ENCODE measurements at places on chromosomes 7 and 10. TPM values are rescaled to one million over a fixed set of nuclear protein-coding genes. Genes with fewer than 3 reads are reported as not detected.

Gene ELN
- total RNA-seq: 38.3 TPM

Gene OR2A7
- 7.4 TPM for total RNA-seq

Gene TMEM229A
- total RNA-seq: not detected

Gene ATRNL1
- 15.5 TPM for total RNA-seq

Gene SPDYE6
- total RNA-seq: not detected

Gene RPP30
- 18.4 TPM for total RNA-seq

Gene PRF1
- 20.9 TPM for total RNA-seq

Gene TRIM50
- not detected for total RNA-seq

Gene FAM20C
- 22.1 TPM for total RNA-seq

Gene LBX1
- total RNA-seq: not detected

Gene CYP2C19
- total RNA-seq: 6.1 TPM

Gene PTPN20
- 1.5 TPM for total RNA-seq

Gene LOXL4
- total RNA-seq: 5.2 TPM

Gene FAM237B
- not detected for total RNA-seq

Gene ADAMTS14
- total RNA-seq: not detected

Gene FRMD4A
- total RNA-seq: 24.8 TPM

Gene WASL
- total RNA-seq: 24.8 TPM

Gene UCN3
- total RNA-seq: not detected

Gene HECTD2
- total RNA-seq: 13.3 TPM

GRCh38 chr7:108463613-108464012 lies 7.4 kb upstream of the NRCAM start:
- no peaks in the 10 kb centered on the region for H3K27me3 ChIP-seq
- H3K27ac ChIP-seq: no peak overlapping the region
- H3K4me1 ChIP-seq: no peaks in the 10 kb centered on the region
- no peaks in the 10 kb centered on the region for H3K36me3 ChIP-seq
- no peak for DNase-seq
- H3K4me3 ChIP-seq: no peak overlapping the region

- H3K4me3 ChIP-seq: no peak overlapping the region
- no peak for DNase-seq
- H3K36me3 ChIP-seq: no peaks in the 10 kb centered on the region
- no peaks in the 10 kb centered on the region for H3K27me3 ChIP-seq
- H3K4me1 ChIP-seq: no peaks in the 10 kb centered on the region
These were observed 431.1 kb upstream of the LRGUK start for GRCh38 chr7:133696056-133696455.

DNA sequence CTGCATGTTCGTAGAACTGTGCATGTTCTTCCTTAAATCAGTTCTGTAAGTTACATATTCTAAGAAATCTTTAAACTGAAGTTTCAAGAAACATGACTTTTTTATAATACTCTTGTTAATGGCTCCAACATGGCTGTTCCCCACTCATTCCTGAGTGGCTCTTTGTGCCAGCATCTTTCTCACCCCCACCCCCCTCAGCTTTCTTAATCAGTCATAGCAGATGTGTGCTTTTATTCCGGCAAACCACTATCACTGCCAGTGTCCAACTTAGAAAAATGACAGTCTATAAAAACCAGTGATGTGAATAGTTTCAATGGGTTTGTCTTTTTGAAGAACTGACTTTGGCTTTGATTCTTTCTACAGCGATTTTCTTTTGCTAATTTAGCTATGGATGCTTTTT lies 37.6 kb downstream of the PITRM1 start:
- H3K36me3 ChIP-seq: no peaks in the 10 kb centered on the region
- no peak for DNase-seq
- H3K4me1 ChIP-seq: no peaks in the 10 kb centered on the region

DNA sequence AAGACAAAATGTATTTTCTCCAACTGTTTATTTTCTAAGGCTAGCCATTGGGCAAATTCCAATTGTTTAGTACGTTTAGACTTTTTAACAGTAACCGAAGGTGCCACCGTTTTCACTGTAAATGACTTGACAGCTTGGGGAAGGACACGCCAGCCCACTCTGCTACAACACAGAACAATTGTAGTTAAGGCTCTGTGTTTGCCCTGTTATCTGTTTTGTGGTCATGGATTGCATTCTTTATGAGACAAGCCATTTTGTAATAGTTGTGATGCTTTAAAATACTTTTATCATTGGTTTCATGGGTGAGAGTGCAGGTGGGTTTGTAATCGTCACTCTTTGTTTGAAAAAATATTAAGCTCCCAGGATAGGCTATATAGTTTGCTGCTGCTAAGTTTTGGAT lies 6.6 kb upstream of the PITRM1 start:
- no peaks in the 10 kb centered on the region for H3K4me1 ChIP-seq
- H3K4me3 ChIP-seq: no peak overlapping the region
- DNase-seq: no peak
- H3K27ac ChIP-seq: no peak overlapping the region

GRCh38 chr10:77756319-77757232 lies 119.0 kb upstream of the KCNMA1 start:
- no peaks in the 10 kb centered on the region for H3K27me3 ChIP-seq
- no peaks in the 10 kb centered on the region for H3K36me3 ChIP-seq
- no peak overlapping the region for H3K27ac ChIP-seq
- DNase-seq: no peak
- no peaks in the 10 kb centered on the region for H3K4me1 ChIP-seq

- no peaks in the 10 kb centered on the region for H3K27me3 ChIP-seq
- H3K4me3 ChIP-seq: no peak overlapping the region
- no peak for DNase-seq
- H3K36me3 ChIP-seq: no peaks in the 10 kb centered on the region
These were observed 178.1 kb downstream of the CALN1 start for GRCh38 chr7:72234086-72234485.

GRCh38 chr7:33841705-33842129 lies 63.6 kb upstream of the BMPER start:
- no peaks in the 10 kb centered on the region for H3K36me3 ChIP-seq
- no peak for DNase-seq
- no peaks in the 10 kb centered on the region for H3K27me3 ChIP-seq
- no peak overlapping the region for H3K27ac ChIP-seq
- H3K4me3 ChIP-seq: no peak overlapping the region

GRCh38 chr7:9217204-9217603 lies 783.8 kb downstream of the NXPH1 start:
- no peak overlapping the region for H3K4me3 ChIP-seq
- no peaks in the 10 kb centered on the region for H3K27me3 ChIP-seq
- H3K36me3 ChIP-seq: no peaks in the 10 kb centered on the region
- no peaks in the 10 kb centered on the region for H3K4me1 ChIP-seq

GRCh38 chr7:51029701-51030191 lies 247.1 kb upstream of the GRB10 start:
- no peak overlapping the region for H3K4me3 ChIP-seq
- no peaks in the 10 kb centered on the region for H3K4me1 ChIP-seq
- H3K27ac ChIP-seq: no peak overlapping the region
- no peaks in the 10 kb centered on the region for H3K36me3 ChIP-seq

GRCh38 chr10:86064219-86064618 lies 302.4 kb downstream of the GRID1 start:
- no peaks in the 10 kb centered on the region for H3K4me1 ChIP-seq
- DNase-seq: no peak
- no peak overlapping the region for H3K4me3 ChIP-seq
- H3K36me3 ChIP-seq: no peaks in the 10 kb centered on the region
- H3K27ac ChIP-seq: no peak overlapping the region

DNA sequence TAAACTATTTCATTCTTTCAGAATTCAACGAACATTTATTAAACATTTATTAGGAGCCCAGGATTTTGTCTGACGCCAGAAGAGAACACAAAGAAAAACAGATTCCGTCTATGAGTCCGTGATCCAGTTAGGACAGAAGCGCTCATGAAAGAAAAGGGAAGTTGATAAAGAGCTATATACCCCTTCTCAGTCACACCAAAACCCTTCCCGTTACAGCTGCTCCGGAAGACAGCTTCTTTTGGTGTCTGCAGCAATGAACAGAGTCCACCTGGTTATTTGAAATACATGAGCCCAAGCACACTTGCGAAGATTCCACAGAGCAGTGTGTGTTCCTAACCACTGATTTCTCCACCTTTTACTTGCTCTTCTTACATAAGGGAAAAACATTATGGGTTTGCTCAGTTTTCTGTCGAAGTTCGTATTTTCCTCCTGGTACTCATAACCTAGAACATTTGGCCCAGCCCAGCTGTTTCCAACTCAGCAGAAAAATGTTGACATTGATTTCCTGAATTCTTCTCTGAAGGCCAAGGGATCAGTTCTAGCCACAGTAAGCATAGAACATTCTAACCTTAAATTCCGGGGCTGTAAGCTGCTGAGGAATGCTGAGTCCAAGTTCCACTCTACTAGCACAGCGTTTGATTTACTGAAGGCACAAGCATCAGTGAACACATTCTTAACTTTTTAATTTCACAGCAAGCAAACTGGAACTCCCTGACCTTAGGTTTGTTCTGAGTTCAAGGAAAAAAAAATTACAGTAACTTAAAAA lies 206.5 kb downstream of the SORCS1 start:
- H3K4me1 ChIP-seq: no peaks in the 10 kb centered on the region
- H3K36me3 ChIP-seq: no peaks in the 10 kb centered on the region
- DNase-seq: no peak
- no peak overlapping the region for H3K27ac ChIP-seq
- H3K27me3 ChIP-seq: no peaks in the 10 kb centered on the region

GRCh38 chr10:113093188-113094113 lies 143.4 kb downstream of the TCF7L2 start:
- no peak overlapping the region for H3K4me3 ChIP-seq
- H3K36me3 ChIP-seq: no peaks in the 10 kb centered on the region
- no peak overlapping the region for H3K27ac ChIP-seq
- no peak for DNase-seq

DNA sequence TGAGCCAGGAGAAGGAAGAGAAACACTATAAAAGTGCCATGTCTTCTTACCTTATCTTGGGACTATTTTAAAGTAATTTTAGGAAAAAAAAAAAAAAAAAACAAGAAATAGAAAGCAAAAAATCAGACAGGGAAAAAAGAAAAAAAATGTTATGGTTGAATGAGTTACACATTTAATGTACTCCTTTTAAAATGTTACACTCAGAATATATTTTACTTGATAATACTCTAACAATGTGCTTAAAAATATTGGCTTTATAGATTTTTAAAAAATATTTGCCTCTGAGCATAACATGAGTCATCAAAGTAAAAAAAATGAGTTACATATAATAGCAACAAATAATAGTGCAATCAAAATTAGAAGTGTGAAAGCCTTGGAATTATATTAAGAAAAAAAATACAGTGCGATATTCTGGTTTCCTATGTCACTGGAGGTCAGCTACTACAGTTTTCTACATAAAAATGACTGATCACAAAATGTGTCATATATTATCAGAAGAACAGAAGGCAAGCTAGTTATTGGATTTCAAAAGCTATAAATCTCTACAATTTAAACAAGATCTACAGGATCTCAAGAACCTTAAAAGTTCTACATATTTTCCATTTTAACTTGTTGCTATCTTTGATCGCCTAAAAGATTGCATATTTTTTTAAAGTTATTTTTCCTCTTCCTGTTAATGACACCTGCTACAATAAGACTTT lies 231.1 kb upstream of the CCDC6 start:
- no peaks in the 10 kb centered on the region for H3K36me3 ChIP-seq
- H3K27me3 ChIP-seq: no peaks in the 10 kb centered on the region
- H3K27ac ChIP-seq: no peak overlapping the region
- DNase-seq: no peak

DNA sequence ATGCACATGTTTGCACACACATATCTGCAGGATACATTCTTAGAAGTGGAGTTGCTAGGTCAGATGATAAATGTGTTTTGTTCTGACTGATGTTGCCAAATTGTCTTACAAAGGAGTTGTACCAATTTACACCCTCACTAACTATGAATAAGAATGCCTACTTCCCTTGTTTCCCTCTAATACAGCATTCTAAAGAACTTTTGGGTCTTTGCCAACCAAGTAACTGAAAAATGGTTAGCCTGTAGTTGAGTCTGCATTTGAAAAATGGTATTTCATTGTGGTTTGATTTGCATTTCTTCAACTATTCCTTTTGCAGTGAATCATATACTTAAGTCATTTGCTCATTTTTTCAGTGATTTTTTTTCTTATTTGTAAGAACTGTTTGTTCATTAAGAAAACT lies 48.4 kb downstream of the TMEM26 start:
- DNase-seq: no peak
- H3K4me3 ChIP-seq: no peak overlapping the region
- no peaks in the 10 kb centered on the region for H3K27me3 ChIP-seq
- no peaks in the 10 kb centered on the region for H3K4me1 ChIP-seq
- no peak overlapping the region for H3K27ac ChIP-seq
- no peaks in the 10 kb centered on the region for H3K36me3 ChIP-seq

- H3K27me3 ChIP-seq: no peaks in the 10 kb centered on the region
- no peak overlapping the region for H3K4me3 ChIP-seq
- no peaks in the 10 kb centered on the region for H3K36me3 ChIP-seq
- DNase-seq: no peak
- peaks cover 51% of the 10 kb centered on the region for H3K4me1 ChIP-seq
These were observed 16.4 kb upstream of the C10orf105 start for GRCh38 chr10:71735709-71736569.

- no peak overlapping the region for H3K27ac ChIP-seq
- H3K27me3 ChIP-seq: no peaks in the 10 kb centered on the region
- DNase-seq: no peak
These were observed 90.2 kb downstream of the UBE3C start for GRCh38 chr7:157228864-157229422.

DNA sequence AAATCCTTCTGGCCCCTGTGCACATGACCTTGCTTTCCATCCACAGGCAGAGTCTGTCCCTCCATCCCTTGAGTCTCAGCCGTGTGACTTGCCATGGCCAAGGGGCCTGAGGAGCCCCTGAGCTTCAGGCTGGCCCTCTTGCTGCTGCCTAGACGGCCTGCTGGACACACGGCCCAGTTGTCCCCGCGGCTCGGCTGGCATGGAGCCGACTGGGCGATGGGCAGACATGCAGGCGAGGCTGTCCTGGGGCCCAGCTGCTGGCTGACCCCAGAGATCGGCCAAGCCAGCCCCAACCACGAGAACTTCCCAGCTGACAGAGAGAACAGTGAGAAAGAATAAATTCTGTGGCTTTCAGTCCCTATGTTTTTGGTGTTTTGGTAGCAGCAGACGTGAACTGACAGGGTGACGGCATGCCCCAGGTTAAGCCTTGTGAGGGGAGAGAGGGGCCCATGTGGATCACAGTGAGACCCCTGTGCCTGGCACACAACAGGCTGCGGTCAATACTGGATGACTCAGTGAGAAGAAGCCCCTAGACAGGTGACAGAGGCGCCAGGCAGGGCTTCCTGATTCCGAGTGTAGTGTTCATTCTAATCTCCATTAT lies 11.7 kb downstream of the PRKAG2 start:
- peaks cover 26% of the 10 kb centered on the region for H3K4me1 ChIP-seq
- no peaks in the 10 kb centered on the region for H3K27me3 ChIP-seq
- H3K4me3 ChIP-seq: no peak overlapping the region
- no peaks in the 10 kb centered on the region for H3K36me3 ChIP-seq
- H3K27ac ChIP-seq: no peak overlapping the region

- H3K4me3 ChIP-seq: no peak overlapping the region
- no peaks in the 10 kb centered on the region for H3K27me3 ChIP-seq
- DNase-seq: no peak
- H3K27ac ChIP-seq: no peak overlapping the region
These were observed 113.7 kb downstream of the SVOPL start for GRCh38 chr7:138587485-138587884.

DNA sequence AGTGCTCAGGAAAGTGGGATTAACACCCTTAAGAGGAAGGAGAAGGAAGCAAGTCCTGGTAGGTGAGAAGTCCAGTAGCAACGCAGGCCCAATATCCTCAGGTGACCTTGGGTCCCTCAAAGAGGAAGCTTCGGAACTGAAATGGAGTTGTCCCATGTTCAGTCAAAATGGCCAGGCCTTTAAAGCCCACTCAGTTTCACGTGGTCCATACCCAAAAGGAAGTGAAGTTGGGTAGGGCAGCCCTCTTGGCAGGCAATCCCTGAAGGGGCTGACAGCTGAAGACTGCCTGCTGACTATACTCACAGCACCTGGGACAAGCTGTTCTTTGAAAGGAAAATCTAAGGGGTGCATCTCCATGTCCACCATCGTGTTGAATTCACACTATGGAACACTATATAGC lies 3.0 kb downstream of the GSAP start:
- H3K4me3 ChIP-seq: no peak overlapping the region
- no peaks in the 10 kb centered on the region for H3K36me3 ChIP-seq
- H3K4me1 ChIP-seq: peaks cover 15% of the 10 kb centered on the region
